ENCODE measurements at places on chromosomes 1 and 21. TPM values are rescaled to one million over a fixed set of nuclear protein-coding genes. Genes with fewer than 3 reads are reported as not detected.

Gene CLEC20A
- not detected for total RNA-seq

Gene NFASC
- 1.2 TPM for total RNA-seq

Gene KRTAP19-1
- total RNA-seq = not detected

Gene VPS13D
- total RNA-seq = 11.4 TPM

Gene GBP1
- 13.6 TPM for total RNA-seq

Gene CALML6
- not detected for total RNA-seq

Gene KCNH1
- total RNA-seq = not detected

Gene BATF3
- total RNA-seq = 1.8 TPM

Gene PTPRU
- 29.1 TPM for total RNA-seq

Gene ST6GALNAC5
- total RNA-seq = 0.15 TPM
